ENCODE measurements at places on chromosomes 5 and 9.
A peak's percentile ranks its signal among the peaks of the same experiment; 100 is the strongest.

GRCh38 chr9:113634596-113635515 is 171.3 kb downstream of the RGS3 start:
- DNase-seq = no peak

GRCh38 chr5:82885627-82886389 is 191.4 kb downstream of the TMEM167A start:
- peak; percentile 75 for DNase-seq

DNA sequence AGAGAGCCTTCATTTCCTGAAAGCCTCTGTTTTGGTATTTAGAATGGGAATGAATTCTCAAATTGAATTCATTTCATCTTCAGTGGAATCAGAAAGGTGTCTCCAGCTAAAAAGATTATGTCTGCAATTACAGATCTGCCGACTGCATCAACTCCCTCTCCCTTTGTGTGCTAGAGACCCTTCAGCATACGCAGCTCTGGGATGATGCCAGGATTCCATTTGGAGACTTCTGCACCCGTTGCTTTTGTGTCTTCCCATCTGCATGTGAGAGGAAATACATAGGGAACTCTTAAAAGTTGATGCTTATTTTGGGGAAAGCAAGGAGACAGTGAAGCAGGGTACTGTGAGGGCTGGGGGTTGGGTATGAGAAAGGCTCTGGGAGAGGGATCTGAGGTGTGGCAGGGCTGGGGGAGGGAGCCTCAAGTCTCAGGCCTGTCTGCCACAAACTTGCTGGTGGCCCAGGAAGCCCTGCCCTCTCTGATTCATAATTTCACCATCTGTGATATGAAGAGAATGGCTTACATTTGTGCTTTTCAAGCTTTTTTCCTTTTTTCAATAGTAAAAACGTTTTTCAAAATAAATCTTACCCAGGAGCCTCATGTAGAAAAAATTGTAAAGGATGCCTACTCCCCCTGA is 89.7 kb upstream of the SAP30L start:
- DNase-seq = peak; percentile 78

- DNase-seq = no peak
These were observed 33.9 kb upstream of the FOXB2 start for GRCh38 chr9:76985581-76985980.

GRCh38 chr5:147949711-147950573 is 43.6 kb upstream of the C5orf46 start:
- DNase-seq = peak; percentile 18

GRCh38 chr9:86812616-86813015 is 134.7 kb downstream of the GAS1 start:
- DNase-seq = no peak

DNA sequence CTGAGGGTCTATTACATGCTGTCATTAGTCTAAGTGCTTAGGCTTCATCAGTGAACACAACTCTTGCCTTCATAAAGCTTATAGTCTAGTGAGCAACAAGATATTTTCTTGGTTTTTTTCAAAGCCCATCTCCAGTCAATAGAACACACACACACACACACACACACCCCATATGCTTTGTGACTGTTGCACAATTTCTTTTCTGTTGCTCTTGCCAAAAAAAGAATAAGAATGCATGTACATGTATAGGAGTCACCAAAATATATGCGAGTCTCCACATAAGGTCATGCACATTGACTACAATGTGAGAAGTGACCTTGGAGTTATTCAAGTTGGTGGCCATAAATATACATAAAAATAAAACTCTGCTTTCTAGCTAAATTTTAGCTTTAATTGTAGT is 351.5 kb upstream of the TLE4 start:
- DNase-seq = peak; percentile 54

- no peak for DNase-seq
These were observed 8.4 kb upstream of the ACOT12 start for GRCh38 chr5:81402192-81402930.

GRCh38 chr5:13552361-13552760 is 392.1 kb downstream of the DNAH5 start:
- DNase-seq = no peak

DNA sequence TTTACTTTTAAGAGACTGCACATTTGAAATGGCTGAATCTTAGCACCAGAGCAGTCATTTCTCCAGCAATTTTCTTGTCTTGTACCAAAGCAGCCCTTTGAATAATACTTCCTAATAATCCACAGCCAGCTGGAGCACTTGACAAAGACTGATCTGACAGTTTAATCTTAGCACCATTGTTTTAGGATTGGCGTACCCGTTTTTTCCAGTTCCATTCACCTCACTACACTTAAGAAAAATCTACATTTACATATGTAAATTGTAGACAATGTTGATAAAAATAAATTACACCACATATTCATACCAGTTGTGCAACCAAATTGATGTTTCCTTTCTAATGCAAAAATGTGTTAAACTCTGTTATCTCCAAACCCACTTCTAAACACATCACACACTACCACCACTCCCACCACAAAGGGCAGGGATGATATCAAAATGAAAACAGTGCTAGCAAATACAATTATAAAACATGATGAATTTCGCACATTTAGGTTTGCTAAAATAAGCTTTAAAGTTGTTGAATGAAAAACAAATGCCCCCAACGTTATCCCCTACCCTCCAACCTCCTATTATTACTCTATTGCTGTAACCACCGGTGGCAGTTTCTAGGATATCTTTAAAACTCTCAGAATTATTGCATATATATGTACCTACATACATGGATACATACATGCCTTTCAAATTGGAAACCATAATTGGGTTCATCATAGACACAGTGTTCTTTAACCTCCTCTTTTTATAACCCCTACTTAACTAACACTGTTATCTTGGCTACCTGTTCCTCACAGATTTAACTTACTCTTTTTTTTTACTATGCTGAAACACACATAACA is 21.5 kb downstream of the SERINC5 start:
- DNase-seq = no peak

GRCh38 chr9:89638359-89638758 is 33.5 kb downstream of the GADD45G start:
- no peak for DNase-seq
